ENCODE measurements at places on chromosomes 11 and 22.

DNA sequence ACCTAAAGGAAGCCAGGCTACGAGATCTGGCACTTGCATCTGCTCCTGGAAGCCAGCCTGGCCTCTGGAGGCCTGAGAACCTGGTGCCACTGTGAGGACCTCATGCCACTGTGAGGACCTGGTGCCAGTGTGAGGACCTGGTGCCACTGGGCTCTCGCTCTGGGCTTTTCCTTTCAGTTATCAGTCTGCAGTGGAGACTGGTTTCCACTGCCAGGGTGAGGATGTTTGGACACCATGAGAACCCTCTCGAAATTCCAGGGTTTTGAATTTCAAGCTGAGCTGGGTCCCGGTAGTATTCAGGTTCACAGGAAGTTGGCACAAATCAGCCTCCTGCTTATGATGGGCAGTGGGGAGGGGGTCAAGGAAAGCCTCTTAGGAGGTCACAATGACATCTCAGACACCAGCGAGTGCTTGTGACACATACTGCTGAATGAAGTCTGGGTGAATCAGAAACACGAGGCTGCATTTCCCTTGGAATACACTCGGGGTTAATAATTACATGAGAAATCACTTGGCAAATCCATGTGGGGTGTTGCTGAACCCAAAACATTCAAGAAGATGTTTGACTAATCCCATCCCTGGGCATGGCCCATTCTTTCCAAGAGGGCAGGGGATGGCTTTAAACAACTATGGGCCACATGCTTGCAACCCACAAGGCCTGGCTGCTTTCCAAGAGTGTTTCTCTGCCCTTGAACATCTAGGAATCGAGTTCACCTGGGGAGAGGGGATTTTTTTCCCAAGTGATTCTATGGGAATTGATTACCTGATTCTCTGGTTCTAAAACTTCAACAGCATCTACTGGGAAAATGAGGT lies 60.2 kb downstream of the LINC01488 start:
- DNase-seq, result no peak

GRCh38 chr22:43113526-43114251 lies 3.1 kb downstream of the BIK start:
- no peak for DNase-seq

GRCh38 chr11:112965656-112966055 lies 4.4 kb downstream of the NCAM1 start:
- peak; percentile 42 for DNase-seq

GRCh38 chr22:26986884-26987283 lies 329.5 kb downstream of the MIAT start:
- peak; percentile 32 for DNase-seq

DNA sequence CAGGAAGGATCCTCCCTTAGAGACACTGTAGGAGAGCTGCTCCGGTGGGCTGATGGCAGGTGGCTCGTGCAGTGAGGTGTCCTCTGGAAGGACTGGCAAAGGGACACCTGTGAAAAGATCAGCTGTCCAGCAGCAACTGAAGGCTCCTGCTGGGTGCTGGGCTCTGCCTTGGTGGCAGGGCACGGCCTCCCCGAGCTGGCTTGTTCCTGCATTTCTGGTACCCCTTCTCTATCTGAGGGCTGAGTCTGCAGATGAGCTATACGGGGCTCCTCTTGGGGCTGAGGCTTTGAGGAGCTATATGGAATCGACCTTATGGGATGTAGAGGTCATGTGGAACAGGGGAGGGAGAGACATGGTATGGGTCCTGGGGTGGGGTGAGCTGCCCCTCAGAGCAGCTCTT lies 875.8 kb downstream of the BRD1 start:
- DNase-seq, result no peak

- DNase-seq, result no peak
Observed at GRCh38 chr11:66749091-66749490, 20.1 kb upstream of the SPTBN2 start.
